ENCODE measurements at places on chromosomes 3 and 15. TPM values are rescaled to one million over a fixed set of nuclear protein-coding genes. Genes with fewer than 3 reads are reported as not detected.

The CELSR3 gene
- polyA plus RNA-seq = 1.1 TPM

DNA sequence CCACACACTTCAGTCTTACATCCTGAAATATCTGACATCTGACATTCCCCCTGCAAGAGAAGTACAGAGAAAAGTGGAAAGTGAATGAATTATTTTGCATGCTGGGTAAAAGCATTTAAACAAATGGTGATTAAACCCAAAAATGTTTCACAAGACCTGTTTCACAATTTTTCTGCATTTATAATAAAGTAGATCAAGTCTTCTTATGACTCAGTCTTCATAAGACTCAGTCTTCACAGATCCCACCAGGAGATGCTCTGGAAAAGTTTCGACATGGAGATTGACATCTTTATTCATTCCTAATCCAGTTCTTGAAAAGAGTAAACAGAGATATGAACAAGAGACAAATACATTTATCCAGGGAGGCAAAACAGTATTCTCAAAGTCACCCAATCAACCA, 13.2 kb upstream of the EDC3 start:
- no peak for DNase-seq

- DNase-seq = no peak
Measured at GRCh38 chr15:70083946-70084345, 13.8 kb downstream of the TLE3 start.

DNA sequence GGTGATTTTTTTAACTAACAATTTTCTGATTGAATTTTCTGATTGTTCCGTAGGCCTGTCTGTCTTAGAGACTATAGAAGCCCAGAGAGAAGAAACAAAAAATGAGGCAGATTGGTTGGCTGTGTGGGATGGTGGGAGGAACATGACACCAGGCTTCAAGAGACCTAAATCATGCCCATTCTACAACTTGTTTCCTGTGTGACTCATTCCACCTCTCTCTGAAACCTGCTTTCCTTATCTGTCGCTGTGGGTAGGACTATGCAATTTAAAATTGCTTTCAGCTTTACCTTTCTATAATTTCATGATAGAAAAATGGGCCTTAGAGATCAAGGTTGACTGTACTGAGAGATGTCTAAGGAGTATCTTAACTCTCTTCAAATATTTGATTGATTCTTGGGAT, 44.5 kb downstream of the OXNAD1 start:
- DNase-seq = no peak

- DNase-seq = no peak
Measured at GRCh38 chr3:20280257-20280656, 94.3 kb upstream of the SGO1 start.

All from left kidney (tissue), 8 donors.